ENCODE measurements at places on chromosomes 1 and 21. TPM values are rescaled to one million over a fixed set of nuclear protein-coding genes. Genes with fewer than 3 reads are reported as not detected.

The GNAT2 gene
- not detected for total RNA-seq

The HCRTR1 gene
- not detected for total RNA-seq

The SLC25A34 gene
- total RNA-seq = 0.23 TPM

The NBPF10 gene
- total RNA-seq = 0.20 TPM

The PROX1 gene
- 0.94 TPM for total RNA-seq

The ARMH1 gene
- 0.15 TPM for total RNA-seq

The HES4 gene
- 139 TPM for total RNA-seq

The MPL gene
- total RNA-seq = 0.79 TPM

The KCND3 gene
- not detected for total RNA-seq

The TRIM58 gene
- not detected for total RNA-seq

The OR2L5 gene
- not detected for total RNA-seq

The DCDC2B gene
- not detected for total RNA-seq

The FAM151A gene
- not detected for total RNA-seq

The DDR2 gene
- total RNA-seq = 0.91 TPM

The KIF2C gene
- total RNA-seq = 57.1 TPM

The PLEKHO1 gene
- total RNA-seq = 0.18 TPM

The ADORA1 gene
- 0.89 TPM for total RNA-seq
